ENCODE measurements at places on chromosomes 7 and 10.
A peak's percentile ranks its signal among the peaks of the same experiment; 100 is the strongest.

- no peak for DNase-seq
These were observed 156.5 kb downstream of the DOCK4 start for GRCh38 chr7:112049555-112050249.

- no peak for DNase-seq
These were observed 38.0 kb downstream of the CYTH3 start for GRCh38 chr7:6234384-6234783.

- DNase-seq: no peak
These were observed 79.9 kb upstream of the GNA12 start for GRCh38 chr7:2923886-2924574.

GRCh38 chr10:114593240-114593792 lies 64.8 kb downstream of the ABLIM1 start:
- no peak for DNase-seq

DNA sequence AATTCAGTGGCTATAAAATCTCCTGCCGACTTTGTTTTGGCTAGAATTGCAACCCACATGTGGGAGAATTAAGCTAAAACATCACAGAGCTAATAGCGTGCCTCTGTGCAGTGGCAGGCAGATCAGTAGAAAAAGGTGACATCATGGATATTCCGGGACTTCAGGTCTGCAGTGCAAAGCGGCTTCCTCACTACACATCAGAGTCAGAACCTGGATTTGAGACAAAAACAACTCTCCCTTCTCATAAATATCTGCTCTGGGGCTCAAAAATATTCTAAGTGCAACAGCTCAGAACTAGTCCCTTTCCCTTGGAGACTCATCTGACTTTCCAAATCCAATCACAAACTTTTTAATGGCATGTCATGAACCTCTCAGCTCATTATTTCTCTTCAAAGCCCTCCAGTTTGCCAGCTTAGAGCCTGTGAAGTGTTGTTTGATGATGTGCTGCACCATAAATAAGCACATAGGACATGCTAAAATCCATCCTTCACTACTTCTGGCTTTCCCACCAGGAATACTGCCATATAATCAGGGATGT lies 337.1 kb downstream of the RNLS start:
- DNase-seq: peak; percentile 61

- DNase-seq: peak; percentile 5
These were observed 299.1 kb downstream of the LHFPL3 start for GRCh38 chr7:104627516-104627915.

DNA sequence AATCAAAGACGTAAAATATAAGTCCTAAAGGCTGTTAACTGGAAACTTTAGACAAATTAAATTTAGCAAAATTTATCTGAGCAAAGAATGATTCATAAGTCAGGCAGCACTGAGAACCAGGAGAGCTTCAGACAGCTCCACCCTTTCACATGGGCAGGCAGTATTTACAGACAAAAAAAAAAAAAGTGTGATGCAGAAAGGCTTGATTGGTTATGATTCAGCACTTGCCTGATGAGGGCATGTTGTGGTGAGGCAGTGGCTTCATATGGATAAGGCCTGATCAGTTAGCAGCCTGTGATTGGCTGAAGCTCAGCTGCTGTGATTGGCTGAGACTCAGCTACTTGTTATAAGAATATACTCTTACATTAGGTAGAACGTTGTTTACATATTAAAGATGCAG lies 495.4 kb upstream of the POM121L12 start:
- no peak for DNase-seq

DNA sequence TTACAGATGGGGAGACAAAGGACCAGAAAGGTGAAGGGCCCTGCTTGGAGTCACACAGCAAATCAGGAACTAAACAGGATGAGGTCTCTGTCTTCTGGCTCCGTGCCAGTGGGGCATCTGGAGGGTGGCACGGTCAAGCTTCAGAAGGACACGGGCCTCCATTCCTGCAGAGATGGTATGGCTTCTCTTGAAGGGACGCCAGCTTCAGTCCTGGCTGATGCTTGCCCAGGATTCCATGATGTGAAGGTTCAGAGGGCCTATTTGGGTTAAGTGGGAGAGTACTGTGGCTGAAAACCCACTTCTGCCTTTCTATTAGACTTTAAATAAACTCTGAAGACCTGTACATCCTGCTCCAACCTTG lies 6.1 kb downstream of the RAMP3 start:
- DNase-seq: no peak

DNA sequence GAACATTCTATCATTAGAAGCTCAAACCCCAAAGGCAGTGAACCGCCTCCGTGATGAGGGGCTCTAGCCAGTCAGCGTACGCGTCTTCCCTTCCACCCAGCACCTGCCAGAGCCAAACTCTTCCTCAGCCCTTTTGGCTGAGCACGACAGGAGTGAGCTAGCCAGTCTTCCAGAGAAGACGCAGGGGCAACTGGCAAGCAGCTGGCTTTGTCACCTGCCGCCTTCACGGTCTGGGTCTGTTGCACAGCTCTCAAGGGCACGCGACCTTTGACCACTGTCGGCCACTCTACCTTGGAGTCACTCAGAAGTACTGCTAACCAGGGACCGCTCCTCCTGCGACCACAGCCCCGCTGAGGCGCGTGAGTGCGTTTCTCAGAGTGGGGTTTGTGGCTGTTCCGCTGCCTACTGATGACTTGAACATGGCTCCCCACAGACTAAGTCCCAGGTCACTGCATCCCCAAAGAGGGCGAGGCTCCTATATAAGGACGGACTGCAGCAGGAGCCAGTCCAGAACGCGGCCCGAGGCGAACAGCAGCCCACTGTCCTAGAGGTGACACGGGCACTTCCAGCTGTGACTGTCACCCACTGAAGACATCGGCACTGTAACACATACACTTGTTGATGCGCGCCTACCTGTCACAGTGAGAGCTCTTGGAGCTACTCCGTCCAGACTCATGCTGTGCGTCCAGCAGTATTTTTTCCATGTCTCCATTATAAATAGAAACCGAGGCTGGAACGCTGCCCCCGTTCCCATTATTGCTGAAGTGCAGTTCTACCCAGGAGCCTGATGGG lies 8.4 kb downstream of the BNIP3 start:
- DNase-seq: no peak

- peak; percentile 95 for DNase-seq
These were observed 59.1 kb downstream of the ZNF467 start for GRCh38 chr7:149714081-149714909.

GRCh38 chr7:75658369-75658768 lies 80.4 kb downstream of the HIP1 start:
- DNase-seq: no peak

DNA sequence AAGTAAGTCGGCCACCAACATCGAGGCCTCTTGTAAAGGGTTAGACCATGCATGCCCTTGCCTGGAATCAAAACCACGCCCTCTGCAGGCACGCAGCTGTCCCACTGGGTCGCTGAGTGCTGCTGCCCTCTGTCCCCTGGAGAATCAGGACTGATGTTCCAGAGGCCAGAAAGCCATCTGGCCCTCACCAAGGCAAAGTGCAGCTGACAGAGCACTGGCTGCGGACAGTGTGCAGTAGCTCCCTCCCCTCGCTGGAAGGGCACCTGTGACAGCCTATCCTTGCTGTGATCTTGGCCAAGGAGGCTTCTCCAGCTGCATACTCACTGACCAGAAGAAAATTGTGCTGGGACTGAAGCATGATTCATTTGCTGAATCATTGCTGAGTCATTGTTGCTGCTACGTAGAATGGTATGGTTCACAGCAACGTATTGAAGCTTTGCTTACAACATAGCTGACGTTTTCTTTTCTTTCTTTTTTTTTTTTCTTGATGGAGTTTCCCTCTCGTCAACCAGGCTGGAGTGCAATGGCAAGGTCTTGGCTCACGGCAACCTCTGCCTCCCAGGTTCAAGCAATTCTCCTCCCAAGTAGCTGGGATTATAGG lies 30.4 kb downstream of the DDC start:
- DNase-seq: peak; percentile 91

DNA sequence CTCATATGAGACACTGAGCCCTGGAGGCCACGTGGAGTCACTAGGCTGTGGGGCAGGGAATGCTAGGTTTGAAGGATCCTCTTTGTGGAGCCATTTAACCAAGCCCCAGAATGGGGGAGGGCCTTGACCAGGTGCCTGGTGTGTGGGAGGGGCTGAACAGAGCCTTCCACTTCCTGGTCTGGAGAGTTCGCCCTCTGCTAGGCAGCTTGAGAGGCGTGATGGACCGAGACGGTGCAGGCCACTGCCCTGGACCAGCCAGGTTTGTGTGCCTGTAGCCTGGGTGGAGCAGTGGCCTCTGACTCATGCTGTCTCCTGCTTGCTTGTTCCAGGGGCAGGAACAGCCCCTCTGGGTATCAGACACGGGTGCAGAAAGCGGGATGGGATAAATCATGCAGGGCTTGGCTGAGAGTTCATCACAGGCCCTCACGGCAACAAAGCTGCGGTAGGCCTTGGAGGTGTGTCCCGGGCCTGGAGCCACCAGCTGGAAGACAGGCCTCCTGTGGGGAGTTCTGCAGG lies 27.4 kb downstream of the ADAMTS14 start:
- peak; percentile 46 for DNase-seq

All from AG08395 (cell line).